NCI-H446 (cell line): ENCODE measurements at places on chromosomes 2 and 18.

- DNase-seq = peak; percentile 71
Observed at GRCh38 chr2:57906152-57906732, 140.4 kb upstream of the VRK2 start.

DNA sequence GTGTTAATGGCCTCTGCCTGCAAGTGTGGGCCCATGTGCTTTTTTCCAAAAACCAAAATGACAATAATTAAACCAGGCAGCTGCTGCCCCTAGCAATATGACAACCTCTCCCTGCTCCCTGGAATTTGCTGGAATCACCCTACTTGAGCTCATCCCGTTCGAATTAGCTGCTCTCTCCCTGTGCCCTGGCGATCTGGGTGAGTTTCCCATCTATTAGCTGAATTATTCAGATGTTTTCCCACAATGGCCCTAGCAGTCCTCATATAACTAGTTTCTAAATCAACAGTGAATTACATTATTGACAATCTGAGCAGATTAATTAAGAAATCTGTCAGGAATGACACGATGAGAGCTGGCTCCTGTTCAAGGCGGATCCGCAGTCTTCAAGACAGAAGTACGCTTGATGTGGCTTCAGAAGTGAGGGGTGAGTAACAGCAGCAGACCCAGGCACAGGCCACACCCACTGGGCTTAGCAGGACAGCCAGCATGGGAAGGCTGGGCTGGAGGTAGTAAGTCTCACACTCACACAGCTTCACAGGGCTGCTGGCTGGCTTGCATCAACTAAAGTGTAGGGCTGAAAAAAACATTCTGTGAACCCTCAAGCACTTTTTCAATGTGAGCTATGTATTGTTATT lies 366.2 kb upstream of the ID2 start:
- no peak for DNase-seq

DNA sequence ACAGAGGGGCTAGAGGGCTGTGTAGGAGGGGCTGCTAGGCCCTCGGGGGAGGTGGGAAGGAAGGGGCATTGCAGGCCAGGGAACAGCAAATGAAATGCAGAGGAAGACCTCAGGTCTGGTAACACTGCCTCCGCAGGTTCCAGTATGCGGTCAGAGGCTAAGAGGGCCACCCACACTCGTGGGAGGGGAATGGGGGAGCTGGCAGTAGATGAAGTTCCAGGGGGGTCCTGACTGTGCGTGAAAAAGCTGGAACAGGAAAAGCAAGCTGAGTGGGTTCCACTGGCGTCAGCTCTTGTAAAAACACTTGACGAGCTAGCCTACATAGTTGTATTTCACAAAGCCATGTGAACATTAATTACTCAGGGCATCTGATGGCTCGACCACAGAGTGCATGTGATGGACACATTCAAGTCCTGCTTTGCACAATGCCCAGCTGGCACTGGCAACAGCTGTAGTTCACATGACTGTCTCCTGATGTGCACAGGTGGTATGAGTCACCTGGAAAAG lies 29.0 kb upstream of the PTPN4 start:
- DNase-seq = no peak

DNA sequence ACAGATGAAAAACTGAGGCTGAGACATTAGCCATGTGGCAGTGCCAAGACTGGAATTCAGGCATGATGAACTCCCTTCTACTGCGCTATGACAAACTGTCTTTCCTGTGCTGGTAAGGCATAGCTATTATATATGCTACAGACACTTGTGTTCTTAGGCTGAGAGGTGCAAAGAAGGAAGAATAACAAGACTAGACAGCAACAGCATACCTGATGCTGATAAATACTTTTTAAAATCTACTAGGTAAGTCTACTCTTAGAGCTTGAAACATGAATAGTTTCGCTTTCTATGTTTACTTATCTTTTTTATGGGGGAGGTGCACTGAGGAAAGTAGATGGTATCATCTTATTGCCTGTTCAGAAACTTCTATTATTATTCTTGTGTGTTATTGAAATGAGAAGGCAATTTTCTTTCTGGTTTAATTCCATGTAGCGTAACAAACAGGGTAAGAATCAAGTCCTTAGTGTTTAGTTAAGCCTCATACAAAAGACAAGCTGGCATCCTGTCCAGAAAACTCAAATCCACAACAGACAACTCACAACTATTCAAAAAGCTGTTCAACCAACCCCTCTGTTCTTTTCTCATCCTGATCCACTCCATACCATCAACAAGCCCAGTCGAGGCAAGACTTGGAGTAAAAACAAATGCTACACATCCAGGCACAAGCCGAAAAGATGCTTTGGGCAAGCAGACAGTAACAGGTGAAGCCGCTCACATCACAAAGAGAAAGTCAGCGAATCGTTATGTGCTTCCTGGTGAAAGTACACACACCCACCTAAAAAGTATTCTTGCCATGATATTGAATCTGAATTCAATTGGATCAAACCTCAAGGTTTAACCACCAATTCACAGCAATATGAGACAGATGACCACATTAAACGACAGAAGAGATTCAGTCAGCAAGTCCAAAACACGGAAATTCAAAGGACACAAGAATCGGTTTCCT lies 1.5 kb downstream of the TTC32 start:
- no peak for DNase-seq

DNA sequence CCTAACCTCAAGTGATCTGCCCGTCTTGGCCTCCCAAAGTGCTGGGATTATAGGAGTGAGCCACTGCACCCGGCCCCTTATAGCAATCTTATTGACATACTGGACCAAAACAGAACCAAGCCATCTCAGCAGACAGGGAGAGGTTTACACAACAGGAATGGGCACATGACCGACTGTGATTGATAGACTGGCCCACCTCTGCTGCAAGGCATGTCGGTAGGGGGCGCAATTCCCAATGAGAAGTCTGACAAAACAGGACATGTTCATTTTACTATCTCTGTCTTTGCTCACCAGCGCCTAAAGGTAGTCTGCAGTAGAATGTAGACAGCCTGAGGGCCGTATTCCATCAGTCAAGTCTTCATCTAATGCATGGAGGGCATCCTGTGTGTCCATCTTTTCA lies 2.0 kb downstream of the LYPD6B start:
- peak; percentile 15 for DNase-seq

- no peak for DNase-seq
Observed at GRCh38 chr2:67760995-67761394, 301.8 kb downstream of the C1D start.

DNA sequence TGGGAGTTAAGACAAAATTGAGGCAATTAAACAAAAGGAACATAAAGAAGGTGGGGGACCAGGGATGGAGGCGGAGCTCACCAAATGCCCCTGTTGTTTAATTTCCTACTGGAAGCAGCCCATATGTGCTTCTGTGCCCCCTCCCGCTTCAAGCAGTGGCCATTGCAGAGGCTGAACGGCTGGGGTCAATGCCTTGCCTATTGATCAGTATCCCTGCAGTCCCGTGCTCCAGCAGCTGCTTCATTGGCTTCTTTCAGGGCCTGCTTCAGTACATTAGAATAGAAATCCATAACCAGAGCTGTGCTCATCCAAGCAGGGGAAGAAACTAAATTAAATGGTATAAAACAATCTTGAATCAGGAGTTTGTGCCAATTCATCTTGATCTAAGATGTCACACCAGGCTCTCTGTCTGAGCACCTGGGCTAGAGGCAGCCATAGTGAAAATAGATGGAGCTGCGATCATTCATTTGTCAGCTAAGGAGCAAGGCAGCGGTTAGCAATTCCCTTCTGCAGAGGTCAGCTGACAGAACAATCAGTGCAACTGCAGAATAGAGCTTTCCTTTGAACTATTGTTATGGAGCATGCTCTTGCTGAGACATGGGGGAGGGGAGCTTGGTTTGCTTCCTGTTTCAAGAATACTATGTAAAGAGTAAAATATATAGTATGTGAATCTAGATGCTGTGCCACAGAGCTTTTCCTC lies 222.4 kb downstream of the WDR7 start:
- DNase-seq = no peak

DNA sequence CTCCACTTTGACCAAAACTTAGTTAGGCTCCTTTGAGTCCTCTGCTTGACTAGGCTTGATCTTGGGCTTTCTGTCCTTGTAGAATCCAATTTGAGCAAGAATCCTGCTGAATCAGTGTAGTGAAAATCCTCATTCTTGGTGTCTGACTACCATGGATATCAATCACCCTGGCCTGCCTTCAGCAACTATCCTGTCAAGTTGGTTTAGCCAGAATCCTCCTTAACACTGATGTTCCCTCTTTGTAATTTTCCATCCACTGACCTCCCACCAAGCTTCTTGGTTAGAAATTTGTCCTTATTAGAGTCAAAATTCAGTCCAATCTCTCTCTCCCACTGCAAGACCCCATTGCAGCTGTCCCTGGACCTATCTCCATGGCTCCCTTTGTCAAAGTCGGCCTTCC lies 494 bp upstream of the RBM45 start:
- no peak for DNase-seq

- no peak for DNase-seq
Observed at GRCh38 chr2:210099940-210100339, 71.3 kb downstream of the KANSL1L start.

GRCh38 chr2:18558458-18558857 lies 2.0 kb downstream of the RDH14 start:
- DNase-seq = no peak

- peak; percentile 5 for DNase-seq
Observed at GRCh38 chr18:24027156-24027827, 12.7 kb downstream of the TTC39C start.

- DNase-seq = no peak
Observed at GRCh38 chr2:104562537-104562936, 291.4 kb upstream of the POU3F3 start.

DNA sequence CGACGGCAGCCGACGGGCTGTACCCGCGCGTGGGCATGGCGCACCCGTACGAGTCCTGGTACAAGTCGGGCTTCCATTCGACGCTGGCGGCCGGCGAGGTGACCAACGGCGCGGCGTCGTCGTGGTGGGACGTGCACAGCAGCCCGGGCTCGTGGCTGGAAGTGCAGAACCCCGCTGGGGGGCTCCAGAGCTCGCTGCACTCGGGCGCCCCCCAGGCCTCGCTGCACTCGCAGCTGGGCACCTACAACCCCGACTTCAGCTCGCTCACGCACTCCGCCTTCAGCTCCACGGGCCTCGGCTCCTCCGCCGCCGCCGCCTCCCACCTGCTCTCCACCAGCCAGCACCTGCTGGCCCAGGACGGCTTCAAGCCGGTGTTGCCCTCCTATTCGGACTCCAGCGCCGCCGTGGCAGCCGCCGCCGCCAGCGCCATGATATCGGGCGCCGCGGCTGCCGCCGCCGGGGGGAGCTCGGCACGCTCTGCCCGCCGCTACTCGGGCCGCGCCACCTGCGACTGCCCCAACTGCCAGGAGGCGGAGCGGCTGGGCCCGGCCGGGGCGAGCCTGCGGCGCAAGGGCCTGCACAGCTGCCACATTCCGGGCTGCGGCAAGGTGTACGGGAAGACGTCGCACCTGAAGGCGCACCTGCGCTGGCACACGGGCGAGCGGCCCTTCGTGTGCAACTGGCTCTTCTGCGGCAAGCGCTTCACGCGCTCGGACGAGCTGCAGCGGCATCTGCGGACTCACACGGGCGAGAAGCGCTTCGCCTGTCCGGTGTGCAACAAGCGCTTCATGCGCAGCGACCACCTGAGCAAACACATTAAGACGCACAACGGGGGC lies 2.0 kb downstream of the SP9 start:
- peak; percentile 77 for DNase-seq

GRCh38 chr2:109648041-109648527 lies 33.9 kb downstream of the SOWAHC start:
- no peak for DNase-seq

DNA sequence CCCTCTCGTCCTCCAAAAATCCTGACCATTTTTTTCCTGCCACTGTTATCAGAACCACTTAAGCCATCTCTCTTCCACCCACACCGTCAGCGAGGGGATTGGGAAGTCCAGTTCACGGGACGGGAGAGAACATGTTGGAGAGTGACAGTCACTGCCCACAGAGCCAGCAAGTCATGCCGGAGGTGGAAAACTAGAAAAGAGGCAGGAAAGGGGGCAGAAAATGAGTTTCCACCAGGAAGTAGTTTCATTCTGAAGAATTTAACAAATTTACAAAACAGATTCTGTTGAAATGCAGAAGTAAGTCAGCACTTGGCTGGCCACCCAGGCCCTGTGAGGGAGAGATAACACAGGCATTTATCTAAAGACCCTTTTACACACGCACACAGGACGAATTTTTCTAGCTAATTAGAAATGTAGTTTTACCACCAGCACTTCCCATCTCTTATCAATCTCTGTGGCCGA lies 431.3 kb downstream of the TSN start:
- DNase-seq = no peak

DNA sequence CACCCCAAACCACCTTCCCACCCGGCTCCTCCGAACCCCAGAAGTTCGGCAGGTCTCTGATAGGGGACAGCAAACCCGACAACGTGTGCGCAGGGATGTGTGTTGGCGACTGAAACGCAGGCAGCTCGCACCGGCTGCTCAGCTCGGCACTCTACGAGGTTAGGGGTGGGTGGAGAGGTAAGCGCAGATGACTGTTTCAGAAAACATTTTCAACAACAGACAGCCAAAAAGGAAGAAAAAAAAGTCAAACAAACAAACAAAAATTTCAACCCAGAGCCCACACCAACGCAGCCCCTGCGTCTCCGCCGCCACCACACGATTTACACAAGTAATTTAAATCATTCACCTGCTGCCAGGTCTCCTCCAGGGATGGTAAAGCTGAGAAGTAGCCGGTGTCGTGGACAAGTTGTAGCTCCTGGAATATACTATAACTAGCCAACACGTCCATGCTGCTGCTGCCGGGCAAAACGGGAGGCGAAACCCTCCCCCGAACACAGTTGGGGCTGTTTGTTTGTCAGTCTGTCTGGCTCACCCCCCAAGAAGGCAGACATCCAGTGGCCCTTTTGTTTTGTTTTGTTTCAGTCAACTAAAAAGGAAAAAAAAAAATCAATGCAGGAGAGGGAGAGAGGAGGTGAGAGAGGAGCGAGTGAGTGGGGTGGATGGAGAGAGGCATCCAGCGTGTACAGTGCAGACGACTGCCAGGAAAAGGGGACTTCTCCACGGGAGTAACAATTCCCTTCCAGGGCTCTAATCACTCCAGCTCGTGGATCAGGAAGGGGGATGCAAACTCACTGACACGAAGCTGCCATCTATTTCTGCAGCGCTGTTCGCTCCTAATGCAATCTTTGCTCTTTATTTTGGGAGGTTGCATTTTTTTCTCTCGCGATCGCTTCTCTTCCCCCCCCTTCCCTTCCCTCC lies at the start of gene KLF7:
TSS of gene KLF7 (minus strand) at position 828 of the 918 bp plus-strand sequence. CDS start at position 448, 380 bp downstream.
- DNase-seq = peak; percentile 69

DNA sequence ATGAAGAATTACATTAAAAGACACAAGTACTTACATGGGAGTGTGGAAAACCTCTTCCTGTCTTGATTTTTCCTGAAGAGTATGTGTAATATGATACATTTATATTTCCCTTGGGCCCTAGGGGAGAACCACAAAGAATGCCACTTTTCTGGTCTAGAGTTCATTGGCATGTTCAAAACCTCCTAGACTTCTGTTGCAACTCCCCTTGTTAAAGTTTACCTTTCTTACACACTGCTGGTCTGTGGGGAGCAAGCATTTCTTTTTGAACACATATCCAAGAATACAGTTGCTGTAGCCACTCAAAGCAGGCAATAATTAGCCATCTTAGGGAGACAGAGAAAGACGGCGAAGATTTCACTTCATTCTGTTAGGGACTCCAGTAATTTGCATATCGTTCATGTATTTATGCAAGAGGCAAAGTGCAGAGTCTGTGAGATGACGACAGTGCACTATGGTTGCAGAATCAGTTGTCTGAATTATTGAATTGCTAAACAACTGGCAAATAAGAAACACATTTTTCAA lies 103.5 kb downstream of the NOL4 start:
- DNase-seq = no peak

GRCh38 chr2:181396256-181397123 lies 60.7 kb upstream of the ITGA4 start:
- no peak for DNase-seq

GRCh38 chr2:57890464-57890863 lies 156.1 kb upstream of the VRK2 start:
- no peak for DNase-seq
